Karpas-422 (cell line): ENCODE measurements at places on chromosomes 11 and 22. TPM values are rescaled to one million over a fixed set of nuclear protein-coding genes. Genes with fewer than 3 reads are reported as not detected.

DNA sequence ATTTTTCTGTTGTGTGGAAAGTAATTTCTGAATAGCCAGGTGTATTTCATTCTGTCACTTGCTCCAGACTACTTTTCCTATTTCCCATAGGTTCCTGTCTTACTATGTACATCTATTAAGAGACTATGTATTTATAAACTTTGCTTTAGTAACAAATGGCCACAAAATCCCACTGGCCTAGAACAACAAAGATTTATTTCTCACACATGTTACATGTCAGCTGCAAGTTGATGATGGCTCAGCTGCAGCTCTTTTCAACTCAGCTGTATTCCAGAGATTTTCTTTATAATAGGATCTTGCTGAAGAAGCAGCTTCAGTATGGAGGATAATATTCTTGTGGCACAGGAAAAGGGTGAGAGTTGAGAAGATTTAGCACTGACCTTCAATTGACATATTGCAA, 539.6 kb upstream of the LRRC4C start:
- no peaks in the 10 kb centered on the region for H3K27me3 ChIP-seq

DNA sequence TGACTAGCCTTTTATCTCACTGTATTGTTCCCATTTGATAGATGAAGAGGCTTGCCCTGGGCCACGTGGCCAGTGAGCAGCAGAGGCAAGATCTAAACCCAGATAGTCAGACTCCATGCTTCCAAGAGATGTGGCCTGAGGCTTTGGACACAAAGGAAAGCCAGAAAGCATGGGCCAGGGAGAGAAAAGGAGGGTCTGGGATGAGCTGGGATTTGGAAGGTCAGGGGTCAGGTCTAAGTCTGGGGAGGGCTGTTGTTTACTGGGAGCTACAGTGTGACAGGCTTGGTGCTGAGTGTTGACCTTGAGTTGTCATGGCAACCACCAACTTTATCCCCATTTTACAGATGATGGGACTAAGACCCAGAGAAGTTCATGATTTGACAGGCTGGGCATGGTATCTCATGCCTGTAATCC, 2.1 kb downstream of the SLC35E4 start:
- H3K4me3 ChIP-seq, result no peak overlapping the region
- H3K27me3 ChIP-seq, result no peaks in the 10 kb centered on the region
- no peaks in the 10 kb centered on the region for H3K36me3 ChIP-seq
- H3K27ac ChIP-seq, result no peak overlapping the region
- DNase-seq, result no peak
- H3K4me1 ChIP-seq, result peaks cover 23% of the 10 kb centered on the region

DNA sequence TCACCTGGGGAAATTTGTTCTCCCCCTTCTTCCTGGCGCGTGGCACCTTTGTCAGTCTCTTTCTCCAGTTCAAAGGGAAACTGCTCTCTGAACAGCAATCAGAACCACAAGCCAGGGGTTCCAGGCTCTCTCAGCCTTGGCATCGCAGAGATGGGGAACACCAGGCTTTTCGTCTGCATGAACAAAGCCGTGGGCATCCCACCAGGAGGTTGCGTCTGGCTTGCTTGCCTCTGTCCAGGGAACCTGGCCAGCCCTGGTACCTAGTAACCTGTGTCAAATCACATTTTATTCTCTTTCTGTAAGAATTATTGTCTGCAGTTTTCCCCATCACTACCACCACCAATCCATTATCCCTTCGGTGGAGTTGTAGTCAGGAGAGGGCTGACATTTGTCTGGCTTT, 107.0 kb downstream of the WNT7B start:
- no peaks in the 10 kb centered on the region for H3K36me3 ChIP-seq
- no peaks in the 10 kb centered on the region for H3K4me1 ChIP-seq
- no peak for DNase-seq
- no peaks in the 10 kb centered on the region for H3K27me3 ChIP-seq

- DNase-seq, result no peak
- no peak overlapping the region for H3K27ac ChIP-seq
- H3K27me3 ChIP-seq, result 0 out of 2 replicates have a peak, but pooled peaks cover 7% of the 10 kb centered on the region
These were observed 79.1 kb downstream of the RDX start for GRCh38 chr11:110217223-110217877.

GRCh38 chr11:9143721-9144120, 52.3 kb upstream of the SCUBE2 start:
- H3K4me1 ChIP-seq, result peaks cover 9% of the 10 kb centered on the region
- no peak for DNase-seq
- H3K27me3 ChIP-seq, result no peaks in the 10 kb centered on the region
- no peak overlapping the region for H3K4me3 ChIP-seq
- H3K36me3 ChIP-seq, result no peaks in the 10 kb centered on the region

Gene ASCC2
- 29.0 and 29.5 TPM in 2 replicates for total RNA-seq

DNA sequence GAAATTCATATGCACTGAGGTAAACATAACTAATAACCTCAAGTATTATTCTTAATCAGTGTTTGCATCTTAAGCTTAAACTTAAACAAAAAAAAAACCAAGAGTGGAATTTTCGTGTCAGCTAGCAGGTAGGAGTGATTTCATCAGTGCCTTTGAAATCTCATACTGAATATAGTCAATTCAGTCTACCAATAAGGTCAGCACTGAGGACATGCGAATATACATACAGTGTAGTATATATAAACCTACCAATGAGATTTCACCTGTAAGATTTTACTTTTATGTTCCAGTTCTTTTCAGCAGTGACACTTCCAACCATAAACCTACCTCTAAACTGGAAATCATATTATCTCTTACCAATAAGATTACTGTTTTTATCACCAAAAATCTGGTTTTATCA, 27.0 kb downstream of the SAAL1 start:
- no peaks in the 10 kb centered on the region for H3K27me3 ChIP-seq
- H3K36me3 ChIP-seq, result peaks cover 43% of the 10 kb centered on the region; the same call in 1 of the 2 replicates
- H3K27ac ChIP-seq, result no peak overlapping the region
- no peak overlapping the region for H3K4me3 ChIP-seq
- peaks cover 10% of the 10 kb centered on the region for H3K4me1 ChIP-seq
- no peak for DNase-seq

DNA sequence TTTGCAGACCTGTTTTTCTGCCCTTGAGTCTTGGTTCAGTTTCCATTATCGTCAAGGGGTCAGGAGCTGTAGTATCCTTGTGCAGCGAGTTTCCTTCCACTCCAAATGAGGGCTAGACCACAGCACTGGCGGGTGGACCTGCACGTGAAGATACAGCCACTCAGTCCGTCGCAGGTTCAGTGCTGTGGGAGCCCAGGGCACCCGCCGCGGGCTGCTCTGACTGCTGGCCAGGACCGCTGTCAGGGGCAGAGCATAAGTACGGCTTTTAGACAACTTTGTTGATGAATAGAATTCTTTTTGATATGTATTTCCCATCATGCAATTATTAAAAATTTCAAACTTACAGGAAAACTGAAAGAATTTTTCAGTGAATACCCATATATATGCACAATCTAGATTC, 56.6 kb downstream of the NF2 start:
- H3K36me3 ChIP-seq, result no peaks in the 10 kb centered on the region
- no peaks in the 10 kb centered on the region for H3K27me3 ChIP-seq
- H3K4me3 ChIP-seq, result no peak overlapping the region
- DNase-seq, result no peak

Gene EXPH5
- 0.07 TPM in 1 of 2 replicates, not detected in the other for total RNA-seq

DNA sequence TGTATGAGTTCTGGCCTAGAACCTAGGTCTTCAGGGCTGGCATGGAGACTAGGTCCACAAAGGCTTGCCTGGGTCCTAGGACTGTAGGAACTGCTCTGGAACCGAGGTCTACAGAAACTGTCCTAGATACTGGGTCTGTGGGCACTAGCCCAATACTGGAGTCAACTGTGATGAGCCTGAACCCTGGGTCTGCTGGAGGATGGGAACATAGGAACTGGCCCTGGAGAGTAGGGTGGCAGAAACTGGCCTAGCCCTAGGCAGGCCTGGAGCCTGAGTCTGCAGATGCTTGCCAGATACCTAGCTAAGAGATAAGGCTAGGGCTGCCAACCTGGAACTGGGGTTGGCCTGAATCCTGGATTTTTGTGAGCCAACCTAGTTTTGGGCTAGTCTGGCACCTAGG, 19.2 kb upstream of the GLYATL2 start:
- DNase-seq, result no peak
- H3K27me3 ChIP-seq, result 0 out of 2 replicates have a peak, but pooled peaks cover 3% of the 10 kb centered on the region
- H3K4me1 ChIP-seq, result no peaks in the 10 kb centered on the region
- H3K36me3 ChIP-seq, result no peaks in the 10 kb centered on the region
- H3K4me3 ChIP-seq, result no peak overlapping the region

Gene KCTD14
- total RNA-seq, result 1.0 TPM in 1 of 2 replicates, not detected in the other
